ENCODE measurements at places on chromosomes 11 and 22. TPM values are rescaled to one million over a fixed set of nuclear protein-coding genes. Genes with fewer than 3 reads are reported as not detected.

- DNase-seq: peak; percentile 56
- H3K27ac ChIP-seq: no peak overlapping the region
- peaks cover 19% of the 10 kb centered on the region for H3K4me1 ChIP-seq
- no peak overlapping the region for H3K4me3 ChIP-seq
- no peaks in the 10 kb centered on the region for H3K36me3 ChIP-seq
Measured at GRCh38 chr22:46515208-46516111, 22.0 kb downstream of the CELSR1 start.

DNA sequence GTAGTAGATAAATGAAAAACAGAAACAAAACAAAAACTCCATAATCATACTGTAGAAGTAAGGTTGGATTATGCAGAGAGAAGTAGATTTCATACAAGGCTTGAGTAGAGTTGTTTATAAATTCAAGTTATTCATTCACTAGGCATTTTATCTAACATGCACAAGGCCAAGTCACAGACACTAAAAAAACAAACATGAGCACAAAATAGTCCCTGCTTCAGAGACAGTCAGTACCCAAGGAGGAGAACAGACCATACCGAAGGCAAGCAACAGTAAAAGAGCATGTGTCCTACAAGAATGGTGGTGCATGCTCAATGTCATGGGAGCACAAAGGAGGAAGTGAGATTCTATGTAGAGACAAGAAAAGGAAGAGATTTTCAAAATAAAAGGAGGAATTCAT is 796.5 kb upstream of the LRRC4C start:
- H3K27ac ChIP-seq: no peak overlapping the region
- H3K36me3 ChIP-seq: no peaks in the 10 kb centered on the region
- peak; percentile 37 for DNase-seq
- no peak overlapping the region for H3K4me3 ChIP-seq
- no peaks in the 10 kb centered on the region for H3K27me3 ChIP-seq

GRCh38 chr11:22130462-22131053 is 62.3 kb upstream of the ANO5 start:
- H3K4me1 ChIP-seq: no peaks in the 10 kb centered on the region
- H3K27me3 ChIP-seq: no peaks in the 10 kb centered on the region
- no peak overlapping the region for H3K4me3 ChIP-seq
- H3K27ac ChIP-seq: no peak overlapping the region
- H3K36me3 ChIP-seq: no peaks in the 10 kb centered on the region
- DNase-seq: no peak

GRCh38 chr11:90849312-90849711 is 626.5 kb upstream of the CHORDC1 start:
- H3K36me3 ChIP-seq: no peaks in the 10 kb centered on the region
- H3K27ac ChIP-seq: no peak overlapping the region
- no peak overlapping the region for H3K4me3 ChIP-seq
- H3K4me1 ChIP-seq: no peaks in the 10 kb centered on the region
- no peaks in the 10 kb centered on the region for H3K27me3 ChIP-seq

- H3K4me1 ChIP-seq: no peaks in the 10 kb centered on the region
- H3K27ac ChIP-seq: no peak overlapping the region
- no peak overlapping the region for H3K4me3 ChIP-seq
- no peak for DNase-seq
- H3K36me3 ChIP-seq: no peaks in the 10 kb centered on the region
- no peaks in the 10 kb centered on the region for H3K27me3 ChIP-seq
Measured at GRCh38 chr11:74388678-74389327, 9.4 kb downstream of the PGM2L1 start.

DNA sequence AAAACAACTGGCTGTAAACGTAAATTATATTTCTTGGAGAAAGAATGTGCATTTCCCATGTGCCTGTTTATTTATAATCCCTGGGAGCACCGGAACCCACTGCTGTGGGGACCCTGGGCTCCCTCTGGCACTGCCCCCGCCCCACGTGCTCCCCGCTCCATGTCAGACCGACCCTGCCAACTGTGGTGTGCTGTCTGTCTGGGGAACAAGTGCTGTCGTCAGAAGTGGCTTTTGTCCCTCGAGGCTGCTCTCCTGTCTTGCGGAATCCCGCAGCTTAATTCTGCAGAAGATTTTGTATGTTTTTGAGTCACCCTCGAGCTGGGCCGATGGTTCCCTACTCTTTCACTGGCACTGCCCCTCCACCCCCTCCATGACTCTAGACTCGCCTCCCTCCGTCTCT is 2.4 kb downstream of the LRRC10B start:
- no peaks in the 10 kb centered on the region for H3K36me3 ChIP-seq
- H3K4me1 ChIP-seq: peaks cover 3% of the 10 kb centered on the region
- no peak overlapping the region for H3K27ac ChIP-seq
- peaks cover 39% of the 10 kb centered on the region for H3K27me3 ChIP-seq
- DNase-seq: no peak

- no peak overlapping the region for H3K4me3 ChIP-seq
- H3K27me3 ChIP-seq: no peaks in the 10 kb centered on the region
- DNase-seq: peak; percentile 52
- H3K27ac ChIP-seq: no peak overlapping the region
- no peaks in the 10 kb centered on the region for H3K36me3 ChIP-seq
Measured at GRCh38 chr11:127925475-127925874, 661.9 kb downstream of the ETS1 start.

DNA sequence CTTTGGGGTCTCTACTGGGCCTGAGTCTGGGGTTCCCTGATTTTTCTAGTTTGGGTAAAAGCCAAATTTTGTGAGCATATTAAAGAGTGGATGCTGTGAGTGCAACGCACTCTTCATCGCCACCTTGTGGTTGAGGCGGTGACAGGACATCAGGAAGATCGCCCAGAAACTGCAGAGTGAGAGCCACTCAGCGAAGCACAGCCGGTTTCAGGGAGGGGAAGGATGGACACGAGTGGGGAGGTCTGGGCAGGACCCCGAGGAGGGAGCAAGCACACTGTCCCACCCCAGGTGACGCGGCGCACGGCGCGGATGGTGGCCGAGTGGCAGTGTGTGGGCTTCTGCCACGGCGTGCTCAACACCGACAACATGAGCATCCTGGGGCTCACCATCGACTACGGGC is 9.1 kb downstream of the SELENOO start:
- H3K4me3 ChIP-seq: no peak overlapping the region
- H3K4me1 ChIP-seq: no peaks in the 10 kb centered on the region
- no peaks in the 10 kb centered on the region for H3K27me3 ChIP-seq
- H3K36me3 ChIP-seq: peaks cover 21% of the 10 kb centered on the region

DNA sequence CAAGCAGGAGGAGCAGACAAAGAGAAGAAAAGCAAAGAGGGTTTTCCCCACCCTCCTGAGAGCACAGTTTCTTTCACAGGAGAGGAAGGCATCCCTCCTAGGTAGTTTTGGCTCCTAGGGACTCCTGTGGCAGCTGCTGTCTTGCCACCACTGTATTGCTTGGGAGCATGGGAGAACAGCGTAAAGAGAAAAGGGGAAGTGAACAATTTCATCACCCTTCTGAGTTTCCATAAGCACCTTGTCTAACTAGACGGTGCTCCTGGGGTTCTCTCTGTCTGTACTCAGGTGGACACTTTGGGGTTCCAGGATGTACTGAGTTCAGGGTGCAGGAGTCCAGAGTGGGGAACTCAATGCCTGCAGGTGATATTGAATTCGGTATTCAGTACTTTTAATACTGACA is 1430.5 kb downstream of the TBC1D22A start:
- no peaks in the 10 kb centered on the region for H3K4me1 ChIP-seq
- H3K27me3 ChIP-seq: no peaks in the 10 kb centered on the region
- DNase-seq: no peak
- no peak overlapping the region for H3K27ac ChIP-seq
- no peaks in the 10 kb centered on the region for H3K36me3 ChIP-seq
- H3K4me3 ChIP-seq: no peak overlapping the region

- DNase-seq: no peak
- H3K4me1 ChIP-seq: peaks cover 40% of the 10 kb centered on the region
- no peak overlapping the region for H3K4me3 ChIP-seq
Measured at GRCh38 chr22:44363980-44364750, 51.4 kb upstream of the SHISAL1 start.

GRCh38 chr11:87323899-87324298 is 286.2 kb downstream of the TMEM135 start:
- H3K4me3 ChIP-seq: no peak overlapping the region
- H3K27ac ChIP-seq: no peak overlapping the region
- peaks cover 2% of the 10 kb centered on the region for H3K36me3 ChIP-seq
- H3K4me1 ChIP-seq: no peaks in the 10 kb centered on the region
- no peak for DNase-seq
- H3K27me3 ChIP-seq: no peaks in the 10 kb centered on the region

GRCh38 chr22:45112136-45112879 is 51.4 kb upstream of the NUP50 start:
- no peaks in the 10 kb centered on the region for H3K27me3 ChIP-seq
- no peaks in the 10 kb centered on the region for H3K36me3 ChIP-seq
- H3K27ac ChIP-seq: no peak overlapping the region

- no peaks in the 10 kb centered on the region for H3K36me3 ChIP-seq
- H3K27ac ChIP-seq: no peak overlapping the region
Measured at GRCh38 chr11:17381156-17381555, 7.3 kb downstream of the KCNJ11 start.

GRCh38 chr22:37431366-37431765 is 4.1 kb upstream of the ELFN2 start:
- peak; percentile 50 for DNase-seq
- H3K27me3 ChIP-seq: no peaks in the 10 kb centered on the region
- H3K36me3 ChIP-seq: no peaks in the 10 kb centered on the region
- H3K27ac ChIP-seq: peak overlapping the region; percentile 94
- peaks cover 29% of the 10 kb centered on the region for H3K4me1 ChIP-seq
- peak overlapping the region; percentile 13 for H3K4me3 ChIP-seq

DNA sequence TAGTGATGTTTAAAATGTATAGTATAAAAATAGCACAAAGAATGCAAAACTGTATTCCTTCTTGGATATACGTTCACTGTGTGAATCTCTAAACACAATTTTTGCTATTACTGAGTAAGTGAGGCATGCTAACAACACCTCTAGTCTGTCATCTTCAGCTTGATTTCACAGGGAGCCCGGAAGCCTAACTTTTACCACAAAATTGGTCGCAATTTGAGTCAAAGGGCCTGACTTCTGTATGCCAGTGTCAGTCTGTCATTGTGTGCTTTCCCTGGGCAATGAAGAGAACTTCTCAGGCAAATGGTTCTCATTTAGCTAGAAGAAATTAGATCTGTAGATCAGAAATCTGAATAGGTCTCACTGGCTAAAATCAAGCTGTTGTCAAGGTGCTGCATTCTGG is 1059.5 kb downstream of the FAM181B start:
- DNase-seq: no peak
- H3K36me3 ChIP-seq: no peaks in the 10 kb centered on the region
- no peaks in the 10 kb centered on the region for H3K27me3 ChIP-seq
- H3K27ac ChIP-seq: no peak overlapping the region
- no peak overlapping the region for H3K4me3 ChIP-seq
- no peaks in the 10 kb centered on the region for H3K4me1 ChIP-seq

GRCh38 chr11:74739546-74740270 is 8.5 kb upstream of the CHRDL2 start:
- peaks cover 10% of the 10 kb centered on the region for H3K27me3 ChIP-seq
- DNase-seq: peak; percentile 20
- no peak overlapping the region for H3K4me3 ChIP-seq
- no peaks in the 10 kb centered on the region for H3K4me1 ChIP-seq
- no peaks in the 10 kb centered on the region for H3K36me3 ChIP-seq

GRCh38 chr11:16364254-16364653 is 7.9 kb upstream of the SOX6 start:
- no peaks in the 10 kb centered on the region for H3K27me3 ChIP-seq
- H3K4me1 ChIP-seq: no peaks in the 10 kb centered on the region
- DNase-seq: no peak
- no peak overlapping the region for H3K27ac ChIP-seq

DNA sequence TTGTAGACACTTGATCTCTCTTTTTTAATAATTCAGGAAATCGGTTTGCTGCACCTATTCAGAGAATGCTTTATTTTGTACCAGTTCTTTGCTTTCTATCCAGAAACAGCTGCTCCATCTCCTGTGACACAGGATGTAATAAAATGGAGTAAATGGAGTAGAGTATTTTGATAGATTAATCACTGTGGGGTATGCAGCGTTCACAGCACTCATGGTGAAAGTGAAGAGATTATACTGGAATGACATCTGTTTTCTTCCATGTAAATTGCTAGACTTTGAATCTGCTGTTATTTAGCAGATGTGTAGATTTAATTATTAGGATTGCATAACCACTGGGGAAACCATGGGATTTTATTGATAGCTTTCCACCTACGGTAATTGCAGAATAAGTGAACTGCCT is 227.3 kb upstream of the ARHGAP42 start:
- H3K4me3 ChIP-seq: no peak overlapping the region
- no peak for DNase-seq
- no peaks in the 10 kb centered on the region for H3K36me3 ChIP-seq

- DNase-seq: no peak
- no peaks in the 10 kb centered on the region for H3K27me3 ChIP-seq
- no peak overlapping the region for H3K4me3 ChIP-seq
- no peaks in the 10 kb centered on the region for H3K4me1 ChIP-seq
Measured at GRCh38 chr11:45614196-45614828, 51.1 kb downstream of the CHST1 start.

GRCh38 chr11:58671983-58672633 is 49.6 kb downstream of the CNTF start:
- H3K4me3 ChIP-seq: no peak overlapping the region
- H3K36me3 ChIP-seq: no peaks in the 10 kb centered on the region
- no peaks in the 10 kb centered on the region for H3K4me1 ChIP-seq
- H3K27ac ChIP-seq: no peak overlapping the region

GRCh38 chr11:117478926-117479325 is 151.3 kb downstream of the CEP164 start:
- no peak overlapping the region for H3K4me3 ChIP-seq
- no peaks in the 10 kb centered on the region for H3K36me3 ChIP-seq
- DNase-seq: no peak
- no peaks in the 10 kb centered on the region for H3K4me1 ChIP-seq

Gene WNT11
- total RNA-seq: 1.3 TPM

Gene RAB3IL1
- total RNA-seq: 0.91 TPM

Gene LRRC75B
- total RNA-seq: 6.2 TPM

Gene CCDC90B
- total RNA-seq: 67.5 TPM

Gene PTPN5
- total RNA-seq: 0.07 TPM

Gene NELL1
- not detected for total RNA-seq

Gene SMC1B
- not detected for total RNA-seq

Gene SMTNL1
- total RNA-seq: not detected

Measured in astrocyte (in vitro differentiated cells and primary cell).